ENCODE measurements at places on chromosomes 7 and 10.
A peak's percentile ranks its signal among the peaks of the same experiment; 100 is the strongest.

DNA sequence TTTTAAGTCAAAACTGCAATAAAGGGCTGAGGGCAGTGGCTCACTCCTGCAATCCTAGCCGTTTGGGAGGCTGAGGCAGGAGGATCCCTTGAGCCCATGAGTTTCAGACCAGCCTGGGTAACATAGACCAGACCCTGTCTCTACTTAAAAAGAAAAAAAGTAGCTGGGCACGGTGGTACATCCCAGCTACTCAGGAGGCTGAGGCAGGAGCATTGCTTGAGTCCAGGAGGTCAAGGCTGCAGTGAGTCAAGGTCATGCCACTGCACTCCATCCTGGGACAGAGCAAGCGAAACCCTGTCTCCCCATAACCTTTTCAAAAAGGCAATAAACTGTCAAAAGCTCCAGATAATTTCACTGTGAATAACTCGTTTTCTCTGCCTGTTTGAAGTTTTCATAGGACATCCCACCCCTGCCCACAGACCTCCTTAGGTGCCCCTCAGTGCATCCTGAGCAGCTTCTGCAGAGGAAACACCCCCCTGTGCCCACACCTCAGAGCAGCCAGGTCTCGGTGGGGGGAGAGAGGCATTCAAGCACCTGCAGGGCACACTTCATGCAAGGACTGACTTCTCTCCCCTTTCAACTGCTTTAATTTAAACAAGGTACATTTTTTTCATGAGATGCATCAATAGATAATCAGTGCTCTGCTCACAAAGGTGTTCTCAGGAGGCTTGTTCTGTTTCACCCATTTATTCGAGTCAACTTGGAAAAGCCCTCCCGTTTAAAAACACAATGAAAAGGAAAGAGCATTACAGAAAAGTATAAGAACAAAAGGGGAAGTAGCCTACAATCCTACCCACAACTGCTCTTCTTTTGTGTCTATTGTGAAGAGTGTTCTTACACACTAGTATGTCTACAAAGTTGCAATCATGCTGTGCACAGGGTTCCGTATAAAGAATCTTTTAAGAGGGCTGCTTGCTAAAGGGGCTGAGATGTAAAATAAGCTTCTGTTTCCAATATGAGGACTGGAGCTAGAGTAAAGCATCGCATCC lies 104.9 kb downstream of the KMT2E start:
- DNase-seq, result no peak

DNA sequence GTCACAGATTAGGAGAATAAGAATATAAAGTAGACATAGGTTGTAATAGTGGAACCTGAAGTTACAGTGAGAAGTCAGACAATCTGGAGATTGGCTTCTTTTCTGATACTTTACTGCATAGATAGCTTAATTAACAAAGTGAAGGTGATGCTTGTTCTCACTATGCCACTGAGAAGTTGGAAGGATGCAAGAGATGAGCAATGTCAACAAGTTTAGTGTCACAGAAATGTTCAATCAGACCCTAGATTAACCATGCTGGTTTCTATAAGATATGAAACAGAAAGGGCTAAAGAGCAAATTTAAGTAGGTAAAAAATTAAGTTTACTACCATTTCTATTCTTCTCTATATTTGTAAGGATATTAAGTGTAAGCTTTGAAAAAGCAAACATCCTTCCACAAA lies 838.6 kb upstream of the SORCS1 start:
- DNase-seq, result no peak

- DNase-seq, result no peak
These were observed 36.2 kb upstream of the SDK1 start for GRCh38 chr7:3264693-3265339.

GRCh38 chr7:108124820-108125219 lies 5.3 kb downstream of the LAMB4 start:
- DNase-seq, result no peak

DNA sequence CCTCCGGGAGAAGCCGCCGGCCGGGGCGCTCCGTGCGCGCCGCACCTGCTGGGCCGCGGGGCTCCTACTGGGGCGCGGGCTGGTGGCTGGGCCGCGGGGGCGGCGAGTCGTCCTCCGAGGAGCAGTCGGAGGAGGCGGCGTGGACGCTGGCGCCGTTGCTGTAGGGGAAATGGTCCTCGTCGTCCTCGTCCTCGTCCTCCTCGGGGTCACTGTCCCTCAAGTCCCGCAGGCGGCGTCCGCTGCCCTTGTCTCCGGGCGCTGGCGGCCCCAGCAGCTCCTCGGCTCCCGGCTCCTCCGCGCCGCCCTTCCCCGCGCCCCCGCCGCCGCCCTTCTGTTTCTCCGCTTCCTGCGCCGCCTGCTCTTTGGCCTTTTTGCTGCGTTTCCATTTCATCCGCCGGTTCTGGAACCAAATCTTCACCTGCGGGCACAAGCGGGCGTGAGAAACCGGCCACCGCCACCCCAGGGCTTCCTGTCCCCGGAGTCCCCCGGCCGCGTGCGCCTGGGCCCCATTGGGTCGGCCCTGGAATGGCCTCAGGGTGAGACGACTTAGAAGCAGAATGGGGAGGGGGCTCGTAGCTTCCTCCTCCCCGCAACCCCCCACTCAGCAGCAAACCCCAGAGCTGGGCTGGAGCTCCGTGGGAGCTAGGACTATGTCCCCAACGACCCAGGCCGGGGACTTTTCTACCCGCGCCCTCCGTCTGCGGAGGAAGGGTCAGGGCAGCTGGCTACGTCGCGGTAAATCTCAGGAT lies 4.8 kb downstream of the MNX1 start:
- DNase-seq, result no peak

GRCh38 chr7:27303026-27303425 lies 60.4 kb downstream of the EVX1 start:
- no peak for DNase-seq

DNA sequence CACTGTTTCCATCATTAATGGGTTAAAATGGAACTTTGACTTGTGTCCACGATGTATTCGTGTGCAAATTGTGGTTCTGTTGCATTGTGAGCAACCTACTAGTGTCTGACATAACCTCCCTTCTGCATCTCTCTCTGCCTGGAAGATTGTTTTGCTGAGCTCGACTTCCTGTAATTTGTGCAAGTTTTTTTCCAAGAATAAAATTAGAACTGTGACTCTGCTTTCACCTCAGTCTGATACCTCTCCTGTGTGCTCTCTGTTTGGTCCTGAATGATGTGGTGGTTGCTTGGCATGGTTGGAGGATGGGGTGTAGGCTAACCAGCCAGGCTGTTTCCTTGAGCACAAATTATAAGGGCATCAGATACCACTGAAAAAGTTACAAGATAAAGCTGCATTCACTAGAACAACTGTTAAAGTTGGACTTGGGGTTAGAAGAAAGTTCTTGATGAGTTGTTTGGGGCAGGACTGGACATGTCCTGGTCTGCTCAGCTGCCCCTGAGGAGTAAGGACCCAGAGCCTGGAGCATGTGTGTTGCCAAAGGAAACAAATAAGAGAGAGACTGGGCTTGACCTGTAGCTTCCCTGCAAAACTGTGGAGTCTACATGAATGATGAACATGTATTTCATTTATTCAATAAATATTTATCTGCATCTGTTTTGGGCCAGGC lies 1.9 kb upstream of the VOPP1 start:
- DNase-seq, result no peak

- DNase-seq, result no peak
These were observed 38.4 kb upstream of the CD36 start for GRCh38 chr7:80600046-80600445.

DNA sequence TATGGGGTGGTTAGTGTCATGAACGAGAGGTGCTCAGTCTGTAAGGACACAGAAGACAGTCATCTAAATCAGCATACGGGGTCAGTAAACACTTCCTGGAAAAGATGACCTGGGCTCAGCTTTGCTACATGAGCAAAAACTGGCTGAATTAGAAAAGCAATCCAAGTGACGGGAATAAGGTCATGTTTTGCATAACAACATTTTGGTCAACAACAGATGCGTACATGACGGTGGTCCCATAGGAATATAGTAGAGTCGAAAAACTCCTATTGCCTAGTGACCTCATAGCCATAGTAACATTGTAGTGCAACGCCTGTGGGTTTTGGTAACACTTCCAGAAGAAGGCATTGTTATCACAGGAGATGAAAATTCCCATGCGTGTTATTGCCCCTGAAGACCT lies 92.9 kb downstream of the CTNNA3 start:
- DNase-seq, result no peak

DNA sequence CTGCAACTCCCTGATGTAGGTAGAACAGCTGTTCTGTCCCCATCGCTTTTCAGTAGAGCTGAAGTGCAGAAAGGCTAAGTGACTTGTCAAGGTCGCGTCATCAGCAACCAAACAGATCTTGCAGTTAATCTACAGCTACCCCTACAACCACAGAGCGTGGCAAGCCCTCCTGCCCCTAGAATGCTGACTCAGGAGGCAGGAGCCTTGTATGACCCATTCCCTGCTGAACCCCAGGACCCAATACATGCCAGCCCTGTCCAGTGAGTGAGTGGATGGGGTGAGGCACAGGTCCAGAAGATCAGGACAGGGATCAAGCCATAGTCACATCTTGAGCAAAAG lies 26.6 kb upstream of the GJD4 start:
- no peak for DNase-seq

DNA sequence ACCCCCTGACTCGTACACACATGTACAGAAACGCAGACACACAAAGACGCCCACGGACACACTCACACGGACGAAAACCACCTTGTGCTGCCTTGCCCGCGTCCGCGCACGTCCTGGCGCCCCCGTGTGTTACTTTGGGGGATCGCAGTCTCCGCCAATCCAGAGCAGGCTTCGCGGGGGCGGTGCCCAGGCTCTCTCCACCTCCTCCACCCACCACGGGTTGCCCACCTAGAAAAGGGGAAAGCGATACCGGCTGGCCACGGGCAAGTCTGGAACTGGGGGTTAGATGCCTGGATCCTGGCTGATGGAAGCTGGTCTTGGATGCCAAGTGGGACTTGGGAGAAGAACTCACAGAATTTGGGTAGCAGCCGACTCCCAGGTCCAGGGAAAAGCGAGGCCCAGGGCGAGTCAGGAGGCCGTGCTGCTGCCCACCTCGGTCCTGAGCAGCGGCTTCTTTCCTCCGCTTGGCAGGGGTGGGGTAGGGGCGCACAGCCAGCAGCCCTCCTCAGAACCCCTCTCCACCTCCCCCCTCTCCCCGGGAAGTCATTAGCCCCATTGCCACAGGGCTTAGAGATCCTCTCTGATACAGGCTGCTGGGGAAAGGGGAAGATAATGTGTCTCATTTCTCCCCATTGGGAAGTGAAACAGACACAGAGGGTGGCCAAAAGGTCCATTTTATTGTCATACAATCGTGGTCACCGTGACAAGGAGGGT lies 4.6 kb upstream of the VGF start:
- DNase-seq, result peak; percentile 67

GRCh38 chr10:58723966-58724365 lies 211.3 kb downstream of the BICC1 start:
- no peak for DNase-seq

Measured in activated CD4-positive, alpha-beta T cell treated with anti-CD3 and anti-CD28 coated beads, Interleukin-2, amount 50 U/mL, for 24 hours (primary cell).